ENCODE measurements at places on chromosomes 6 and 20.
A peak's percentile ranks its signal among the peaks of the same experiment; 100 is the strongest.

DNA sequence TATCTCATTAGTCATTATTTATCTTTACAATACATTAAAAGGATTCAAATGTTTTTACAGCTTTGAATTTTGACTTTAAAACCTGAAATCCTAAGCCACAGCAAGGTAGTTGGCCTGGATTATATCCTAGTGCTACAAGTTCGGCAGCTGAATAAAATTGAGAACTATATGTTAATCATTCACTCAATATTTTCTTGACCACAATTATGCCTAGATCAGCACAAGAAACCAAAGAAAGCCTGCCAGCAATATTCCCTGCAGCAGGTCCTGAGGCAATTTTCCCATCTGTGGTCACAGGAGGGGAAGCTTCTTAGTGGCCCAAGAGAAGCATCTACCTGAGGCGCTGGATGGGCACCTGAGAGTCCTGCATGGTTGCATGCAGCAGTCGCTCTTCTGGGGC is 183.5 kb downstream of the GMDS start:
- no peak for DNase-seq

DNA sequence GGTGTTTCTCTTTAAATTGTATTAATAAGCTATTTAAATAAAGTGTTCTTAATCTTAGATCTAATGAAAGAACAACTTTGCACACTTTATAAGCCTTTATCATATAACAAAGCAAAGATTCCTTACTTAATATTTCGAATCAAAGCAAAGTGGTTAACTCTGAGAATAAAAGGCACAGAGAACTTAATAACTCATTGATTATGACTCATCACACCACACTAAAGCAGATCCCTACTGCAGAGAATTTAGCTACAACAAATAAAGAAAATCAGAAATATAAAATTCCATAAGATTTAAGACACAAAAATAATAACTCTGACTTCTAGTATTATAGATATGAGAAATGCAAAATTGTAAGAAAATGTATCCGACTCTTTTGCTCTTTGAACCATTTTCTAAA is 135.6 kb upstream of the RUNX2 start:
- DNase-seq = no peak

- no peak for DNase-seq
Observed at GRCh38 chr6:4164456-4164855, 29.1 kb upstream of the ECI2 start.

GRCh38 chr6:159461998-159462397 is 231.0 kb downstream of the SOD2 start:
- no peak for DNase-seq

DNA sequence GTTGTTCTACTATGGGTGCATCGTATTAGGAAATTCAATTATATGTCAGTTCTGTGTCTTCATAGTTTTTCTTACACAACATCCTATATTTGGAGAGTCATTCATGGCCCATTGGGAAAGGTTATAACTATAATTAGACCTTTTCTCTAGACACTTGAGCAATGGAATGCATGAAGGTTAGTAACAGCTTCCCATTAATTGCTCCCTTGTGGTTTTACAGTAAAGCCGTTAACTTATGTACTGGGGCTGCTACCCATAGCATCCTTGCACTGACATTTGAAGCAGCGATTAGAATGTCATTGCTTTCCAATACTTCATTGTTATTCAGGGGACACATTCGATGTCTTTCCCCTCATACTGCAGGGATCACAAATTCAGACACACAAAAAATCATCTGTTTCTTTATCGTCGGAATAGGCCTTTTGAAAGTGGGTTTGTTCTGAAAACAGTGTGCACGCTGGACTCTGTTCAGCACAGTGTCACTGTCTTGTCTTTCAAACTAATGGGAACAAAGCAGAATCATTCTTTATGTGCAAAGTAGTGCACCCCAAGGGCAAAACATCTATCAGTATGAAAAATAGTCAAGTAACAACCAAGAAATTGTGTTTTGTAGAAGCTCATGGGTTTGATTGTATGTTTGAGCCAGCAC is 634.3 kb upstream of the MAP3K7 start:
- DNase-seq = no peak

DNA sequence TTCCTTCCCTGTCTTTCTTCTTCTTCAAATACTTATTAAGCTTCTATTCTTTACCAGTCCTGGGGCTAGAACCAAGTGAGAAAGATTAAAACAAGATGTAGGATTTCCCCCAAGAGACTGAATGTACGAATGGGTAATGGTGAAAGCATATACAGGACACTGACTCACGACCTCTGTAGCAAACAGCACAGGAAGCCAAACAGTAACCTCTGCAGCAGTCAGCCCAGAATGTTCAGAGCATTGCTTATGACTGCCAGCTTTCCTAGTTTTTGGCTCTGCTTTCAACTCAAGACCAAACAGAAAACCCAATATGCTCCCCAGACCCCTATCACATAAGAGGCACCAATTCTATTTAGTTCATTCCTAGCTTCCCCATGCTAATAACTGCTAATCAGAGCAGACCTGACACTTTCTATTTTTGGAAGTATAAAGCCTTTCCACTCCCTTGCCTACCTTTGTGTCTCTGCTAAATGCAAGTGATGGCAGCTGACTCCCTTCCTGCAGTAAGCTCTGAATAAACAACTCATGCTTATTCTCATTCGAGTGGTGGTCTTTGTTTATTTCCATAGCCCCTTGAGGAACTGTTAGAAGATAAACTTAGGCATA is 690.6 kb downstream of the EPM2A start:
- DNase-seq = no peak

GRCh38 chr20:25013478-25014380 is 21.2 kb upstream of the APMAP start:
- DNase-seq = no peak

DNA sequence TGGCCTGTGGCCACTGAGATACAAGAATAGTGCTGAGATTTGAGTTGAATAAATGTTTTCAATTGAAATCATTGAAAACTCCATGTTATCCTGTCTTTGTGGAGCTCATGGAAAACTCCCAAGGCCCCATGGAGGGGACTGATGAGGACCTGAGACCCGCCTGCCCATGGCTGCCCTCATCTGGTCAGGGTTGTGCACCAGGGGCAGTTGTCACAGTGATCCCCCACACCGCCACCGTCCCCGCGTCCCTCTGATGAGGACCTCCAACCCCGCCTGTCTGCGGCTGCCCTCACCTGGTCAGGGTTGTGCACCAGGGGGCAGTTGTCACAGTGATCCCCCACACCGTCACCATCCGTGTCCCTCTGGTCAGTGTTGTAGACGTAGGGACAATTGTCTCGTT is 27.8 kb downstream of the THBS2 start:
- no peak for DNase-seq

DNA sequence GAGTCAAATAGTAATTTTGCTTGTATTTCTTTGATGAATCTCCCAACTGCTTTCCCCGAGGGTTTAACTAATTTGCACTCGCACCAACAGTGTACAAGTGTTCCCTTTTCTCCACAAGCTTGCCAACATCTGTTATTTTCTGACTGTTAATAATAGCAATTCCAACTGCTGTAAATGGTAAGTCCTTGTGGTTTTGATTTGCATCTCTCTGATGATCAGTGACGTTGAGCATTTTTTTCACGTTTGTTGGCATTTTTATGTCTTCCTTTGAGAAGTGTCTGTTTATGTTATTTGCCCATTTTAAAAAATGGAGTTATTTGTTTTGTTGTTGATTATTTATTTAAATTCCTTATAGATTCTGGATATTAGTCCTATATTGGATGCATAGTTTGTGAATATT is 399.8 kb upstream of the MAN1A1 start:
- no peak for DNase-seq

DNA sequence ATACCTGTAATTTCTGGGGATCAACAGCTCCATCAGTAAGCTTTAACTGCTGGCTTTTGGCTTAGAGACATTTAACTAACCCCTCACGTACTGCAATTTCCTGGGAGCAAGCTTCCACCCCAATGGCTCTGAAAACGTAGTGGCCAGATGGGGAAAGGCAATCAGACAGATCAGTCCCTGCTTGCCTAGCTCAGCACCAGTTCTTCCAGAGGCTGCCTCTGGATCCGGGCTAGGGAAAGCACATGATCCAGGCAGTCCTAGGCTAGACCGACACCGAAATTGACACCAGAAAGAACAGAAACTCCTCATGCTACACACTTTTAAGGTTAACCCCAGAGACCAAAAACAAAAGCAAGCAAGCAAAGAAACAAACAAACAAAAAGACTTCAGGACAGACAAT is 13.3 kb downstream of the PREP start:
- DNase-seq = no peak

DNA sequence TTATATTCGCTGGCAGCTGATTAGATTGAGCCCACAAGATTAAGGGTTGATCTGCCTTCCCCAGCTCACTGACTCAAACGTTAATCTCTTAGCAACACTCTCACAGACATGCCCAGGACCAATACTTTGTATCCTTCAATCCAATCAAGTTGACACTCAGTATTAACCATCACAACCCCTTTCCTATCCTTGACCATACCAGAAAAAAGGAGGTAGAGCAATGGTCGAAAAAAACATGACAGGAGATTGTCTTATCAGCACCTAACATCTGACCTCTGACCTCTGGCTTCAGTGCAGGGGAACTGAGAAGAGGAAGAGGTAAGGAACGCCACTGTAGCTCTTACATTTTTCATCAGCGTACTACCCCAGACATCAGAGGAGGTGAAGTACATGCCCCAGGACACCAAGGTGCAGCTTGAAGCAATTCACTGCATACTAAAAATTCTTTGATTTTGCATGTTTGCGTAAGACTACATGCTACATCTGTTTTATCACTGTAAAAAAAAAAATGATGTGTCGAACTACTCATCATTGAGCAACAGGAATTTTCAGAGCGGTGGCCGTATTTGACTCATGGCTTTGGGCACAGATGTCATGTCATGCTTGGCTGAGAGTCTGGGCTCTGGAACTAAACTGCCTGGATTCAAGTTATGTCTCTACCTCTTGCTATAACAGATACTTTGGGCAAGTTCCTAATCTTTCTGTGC is 188.0 kb upstream of the TAB2 start:
- no peak for DNase-seq

DNA sequence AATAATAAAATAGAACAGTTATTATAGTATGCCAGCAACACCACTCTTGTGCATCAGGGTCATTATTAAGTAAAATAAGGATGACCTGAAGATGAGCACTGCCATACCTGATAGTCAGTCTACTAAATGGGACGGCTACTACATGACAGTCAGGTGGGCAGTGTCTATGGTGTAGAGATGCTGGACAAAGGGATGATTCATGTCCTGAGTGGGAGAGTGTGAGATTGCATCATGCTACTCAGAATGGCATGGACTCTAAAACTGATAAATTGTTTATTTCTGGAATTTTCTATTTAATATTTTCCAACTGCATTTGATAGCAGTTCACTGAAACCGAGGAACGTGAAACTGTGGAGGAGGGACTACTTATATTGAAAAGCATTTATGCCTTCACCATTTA is 38.8 kb downstream of the SNX9 start:
- no peak for DNase-seq

- DNase-seq = peak; percentile 75
Observed at GRCh38 chr20:50460608-50461267, 49.4 kb upstream of the PTPN1 start.

DNA sequence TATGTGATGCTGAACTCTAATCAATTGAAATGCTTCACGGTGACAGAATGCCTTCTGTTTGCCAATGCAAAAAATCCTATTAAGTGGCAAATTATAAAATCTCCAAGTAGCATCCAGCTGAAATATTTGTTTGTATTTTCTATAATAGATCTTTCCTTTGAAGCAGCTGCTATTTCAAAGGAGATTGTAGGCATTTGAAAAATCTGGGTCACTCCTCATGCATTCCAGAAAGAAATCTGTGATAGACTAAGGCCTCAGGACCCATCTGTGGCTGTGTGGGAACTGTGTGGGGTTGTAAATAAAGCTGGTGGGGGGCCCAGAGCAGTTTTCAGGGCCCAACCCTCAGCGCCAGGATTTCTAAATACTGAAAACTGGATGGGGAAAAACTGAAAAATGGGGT is 216.9 kb upstream of the ARG1 start:
- no peak for DNase-seq

- no peak for DNase-seq
Observed at GRCh38 chr6:63543001-63543400, 29.3 kb upstream of the LOC128125822 start.

GRCh38 chr20:33859157-33859695 is 48.1 kb downstream of the CHMP4B start:
- no peak for DNase-seq

- DNase-seq = no peak
Observed at GRCh38 chr6:5302220-5302946, 41.1 kb downstream of the FARS2 start.

GRCh38 chr20:57714409-57715267 is 4.8 kb upstream of the PMEPA1 start:
- DNase-seq = no peak

DNA sequence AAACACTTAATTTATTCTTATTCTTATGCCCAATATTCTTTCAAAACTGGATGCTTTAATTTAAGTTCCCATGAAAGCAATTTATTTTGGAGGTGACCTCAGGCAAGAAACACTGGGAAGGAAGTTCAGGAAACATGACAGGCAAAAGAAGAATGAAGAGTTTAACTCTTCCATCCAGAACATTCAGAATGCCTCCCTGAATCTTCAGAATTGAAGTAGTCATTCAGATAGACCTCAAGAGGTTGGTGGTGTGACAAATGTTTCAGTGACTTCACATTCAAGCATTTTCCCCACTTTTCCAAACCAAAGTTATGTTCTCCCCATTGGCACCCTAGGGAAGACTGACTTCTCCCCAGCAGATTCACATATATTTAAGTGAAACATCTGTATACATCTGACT is 110.5 kb downstream of the HAO1 start:
- no peak for DNase-seq

DNA sequence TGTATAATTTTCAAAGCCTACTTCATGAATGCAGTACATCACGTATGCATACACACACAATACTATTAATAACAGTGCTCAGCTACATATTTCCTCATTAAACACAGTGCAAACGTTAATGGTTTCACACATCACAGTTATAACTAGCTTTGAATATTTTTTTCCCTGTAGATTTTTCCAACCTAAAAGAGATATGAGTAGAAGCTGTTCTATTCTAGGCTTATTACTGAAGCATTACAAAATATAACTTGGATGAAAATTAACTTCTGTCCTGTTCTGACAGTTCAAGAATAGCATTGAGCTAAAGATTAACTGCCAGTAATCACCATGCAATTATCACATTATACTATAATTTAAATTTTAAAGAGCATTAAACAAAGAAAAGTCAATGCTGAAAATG is 6.2 kb downstream of the LMBRD1 start:
- no peak for DNase-seq
